Right renal cortex interstitium (tissue), 3 donors: ENCODE measurements at places on chromosomes 13 and 19. TPM values are rescaled to one million over a fixed set of nuclear protein-coding genes. Genes with fewer than 3 reads are reported as not detected.

DNA sequence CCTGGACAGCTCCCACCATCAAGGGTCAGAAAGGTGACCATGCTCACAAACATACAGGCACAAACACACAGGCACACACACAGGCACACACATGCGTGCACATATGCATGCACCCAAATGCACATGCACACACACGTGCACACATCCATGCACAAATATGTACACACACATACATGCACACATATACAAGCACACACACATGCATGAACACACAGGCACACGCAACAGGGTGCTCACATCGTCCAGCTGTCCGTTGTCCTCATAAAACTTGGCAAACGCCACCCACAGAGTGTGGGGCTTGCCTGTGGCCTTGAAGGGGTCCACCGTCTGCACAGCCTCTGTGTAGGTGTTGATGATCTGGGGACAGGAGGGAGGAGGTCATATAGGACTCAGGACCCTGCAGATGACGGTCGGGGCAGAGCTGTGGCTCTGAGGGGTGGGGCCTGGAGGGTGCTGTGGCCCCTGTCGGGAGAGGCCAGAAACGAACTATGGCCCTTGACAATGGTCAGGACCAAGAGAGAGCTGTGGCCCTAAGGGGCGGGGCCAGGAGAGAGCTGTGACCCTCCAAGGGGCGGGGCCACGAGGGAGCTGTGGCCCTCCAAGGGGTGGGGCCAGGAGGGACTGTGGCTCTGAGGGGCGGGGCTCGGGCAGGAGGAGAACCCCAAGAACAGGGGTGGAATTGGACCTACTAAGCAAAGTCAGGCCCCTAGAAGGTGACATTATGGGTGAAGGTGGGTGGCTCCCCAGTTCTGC, 6.2 kb downstream of the XAB2 start:
- DNase-seq = no peak

DNA sequence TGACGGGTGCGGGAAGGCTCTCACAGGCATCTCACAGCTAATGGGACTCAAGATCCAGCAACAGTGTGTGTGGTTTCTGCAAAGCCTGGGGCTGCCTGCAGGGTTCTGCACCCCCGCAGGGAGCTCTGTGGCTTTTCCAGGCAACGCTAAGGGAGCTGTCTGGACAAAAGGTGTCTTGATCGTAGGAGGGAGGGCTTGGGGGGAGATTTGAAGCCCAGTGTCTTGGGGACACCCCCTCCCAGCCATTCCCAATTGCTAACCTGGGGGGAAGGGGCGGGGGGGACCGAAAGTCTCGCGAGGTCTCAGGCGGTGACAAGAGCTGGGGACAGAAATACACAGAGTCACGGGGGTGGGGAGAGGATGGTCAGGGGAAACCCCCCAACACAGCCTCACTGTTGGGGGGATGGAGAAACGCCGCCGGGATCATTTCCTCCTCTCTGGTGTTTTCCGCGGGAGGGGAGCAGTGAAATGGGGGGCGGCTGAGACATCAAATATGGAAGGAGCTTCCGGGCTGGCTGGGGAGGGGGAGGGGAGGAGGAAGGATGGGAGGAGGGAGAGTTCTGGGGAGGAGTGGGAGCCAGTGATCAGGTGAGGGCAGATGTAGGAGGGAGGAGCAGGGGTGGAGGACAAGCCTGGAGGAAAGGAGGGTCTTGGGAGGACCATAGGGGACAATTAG, 13.3 kb downstream of the KCNC3 start:
- DNase-seq = no peak

GRCh38 chr13:51222686-51223559, 725 bp downstream of the FAM124A start:
- DNase-seq = no peak

DNA sequence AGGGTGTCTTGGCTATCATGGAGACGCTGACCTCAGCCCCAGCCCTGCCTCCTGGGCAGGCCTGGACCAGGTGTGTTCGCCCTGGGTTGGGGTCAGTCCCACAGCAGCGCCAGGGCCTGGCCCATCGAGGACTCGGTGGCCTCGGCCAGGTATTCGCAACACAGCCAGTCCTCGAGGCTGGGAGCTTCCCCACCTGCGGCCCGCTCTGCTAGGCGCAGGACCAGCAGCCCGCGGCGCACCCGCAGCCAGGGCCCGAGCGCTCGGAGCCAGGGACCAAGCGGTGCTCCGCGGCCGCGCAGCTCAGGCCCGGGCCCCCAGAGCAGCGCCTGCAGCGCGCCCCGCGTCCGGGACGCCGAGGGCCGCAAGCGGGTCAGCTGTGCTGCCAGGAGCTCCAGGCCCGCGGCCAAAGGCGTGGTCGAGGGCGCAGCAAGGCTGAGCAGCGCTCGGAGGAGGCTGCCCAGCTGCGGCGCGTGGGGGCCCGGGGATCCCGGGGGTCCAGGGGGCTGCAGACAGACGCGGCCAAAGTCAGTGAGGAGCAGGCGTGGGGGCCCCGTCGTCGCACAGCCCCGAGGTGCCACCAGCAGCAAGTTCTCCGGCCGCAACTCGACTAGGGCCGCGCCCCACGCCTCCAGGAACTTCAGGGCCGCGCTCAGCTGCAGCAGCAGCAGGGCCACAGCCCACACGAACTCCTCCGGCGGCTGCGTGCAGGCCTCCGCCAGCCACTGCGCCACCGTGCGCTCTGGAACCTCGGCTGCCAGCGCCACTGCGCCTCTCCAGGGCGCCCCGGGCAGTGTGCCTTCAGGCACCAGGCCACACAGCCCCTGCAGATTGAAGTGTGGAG, 6.2 kb downstream of the PEAK3 start:
- no peak for DNase-seq

DNA sequence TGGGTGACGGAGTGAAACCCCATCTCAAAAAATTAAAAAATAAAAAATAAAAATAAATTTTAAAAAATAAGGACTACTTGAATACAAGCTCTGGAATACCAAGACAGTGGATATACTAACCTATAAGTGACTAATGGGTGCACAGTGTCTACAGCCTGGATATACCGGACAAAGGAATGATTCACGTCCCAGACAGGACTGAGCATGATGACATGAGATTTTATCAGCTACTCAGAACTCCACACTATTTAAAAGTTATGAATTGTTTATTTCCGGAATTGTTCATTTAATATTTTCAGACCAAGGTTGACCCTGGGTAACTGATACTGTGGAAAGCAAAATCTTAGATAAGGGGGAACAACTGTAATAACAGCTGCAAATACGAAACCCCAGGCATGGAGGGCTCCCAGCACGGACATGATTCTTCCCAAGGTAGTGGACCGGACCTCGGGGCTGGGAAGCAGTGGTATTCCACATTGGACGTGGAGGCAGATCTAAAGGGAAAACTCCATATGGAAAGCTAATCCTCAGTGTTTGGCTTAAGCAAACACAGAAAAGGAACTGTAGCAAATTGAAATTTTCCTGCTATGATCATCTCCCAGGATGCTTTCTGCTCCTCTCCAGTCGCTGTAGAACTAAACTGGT, 102.6 kb upstream of the TSHZ3 start:
- DNase-seq = no peak

DNA sequence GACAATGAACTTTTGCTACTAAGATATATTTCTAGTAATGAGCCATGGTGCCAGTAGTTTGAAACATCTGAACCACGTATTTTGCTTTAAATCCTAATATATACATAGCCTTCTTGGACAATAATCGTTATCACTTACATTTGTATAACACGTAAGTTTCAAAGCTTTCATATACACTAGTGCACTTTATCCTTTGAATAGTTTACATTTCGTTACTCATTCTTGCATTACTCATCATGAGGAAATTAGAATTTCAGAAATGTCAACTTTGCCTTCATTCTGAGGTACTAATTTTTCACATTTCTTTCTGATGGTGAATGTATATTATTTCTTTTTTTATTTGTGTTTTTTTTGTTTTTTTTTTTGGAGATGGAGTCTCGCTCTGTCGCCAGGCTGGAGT, 5.8 kb downstream of the KBTBD7 start:
- DNase-seq = no peak

DNA sequence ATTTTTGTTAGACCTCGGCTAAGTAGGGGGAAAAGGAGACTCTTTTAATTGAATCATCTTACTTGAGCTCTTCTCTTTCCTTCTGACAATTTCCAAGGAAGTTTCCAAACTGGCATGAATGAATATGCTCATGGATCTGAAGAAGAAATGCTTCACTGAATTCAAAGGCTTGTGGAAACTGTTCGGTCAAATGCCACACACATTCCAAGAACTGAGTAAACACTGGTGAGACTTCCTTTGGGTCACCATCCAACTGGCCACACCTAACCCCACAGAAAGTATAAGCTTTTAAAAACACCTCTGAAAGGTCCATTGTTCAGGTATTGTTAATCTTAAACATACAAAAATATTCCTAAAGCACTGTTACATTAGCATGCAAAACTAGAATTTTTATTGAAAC, 33.6 kb downstream of the MTMR6 start:
- no peak for DNase-seq

DNA sequence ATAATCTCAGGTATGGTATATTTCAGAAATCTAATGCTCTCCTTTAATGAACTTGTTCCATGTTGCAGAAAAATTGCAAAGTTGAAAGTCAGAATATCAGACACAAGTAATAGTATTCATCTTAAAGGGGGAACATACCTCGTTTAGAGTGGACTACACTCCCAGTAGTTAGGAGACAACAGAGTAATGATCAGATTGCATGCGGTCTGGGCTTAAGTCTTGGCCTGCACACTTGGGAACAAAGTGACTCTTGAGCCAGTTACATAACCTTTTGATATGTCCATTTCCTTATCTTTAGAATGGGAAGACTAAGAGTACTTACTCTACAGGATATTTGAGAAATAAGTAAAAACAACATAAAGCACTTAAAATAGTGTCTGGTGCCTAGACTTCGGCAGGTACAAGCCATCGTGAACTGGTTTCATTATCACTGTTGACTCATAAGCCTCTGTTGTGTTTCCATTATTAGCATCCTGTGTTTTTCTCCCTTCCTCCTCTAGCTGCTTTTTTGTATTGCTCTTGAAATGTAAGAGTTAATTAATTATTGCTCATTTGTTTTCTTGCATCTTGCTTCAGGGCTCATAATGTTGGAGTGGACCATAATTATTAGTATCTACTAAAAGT, 53.0 kb downstream of the DPY19L3 start:
- DNase-seq = no peak

Gene EBI3
- 0.40 TPM for polyA plus RNA-seq

Gene FREM2
- 44.5 TPM for polyA plus RNA-seq

Gene RNF225
- polyA plus RNA-seq = not detected

Gene SWSAP1
- polyA plus RNA-seq = 3.1 TPM

Gene ATP8B3
- 0.62 TPM for polyA plus RNA-seq

GRCh38 chr19:42433503-42434260, 6.5 kb upstream of the LIPE start:
- peak; percentile 51 for DNase-seq

Gene SMIM44
- polyA plus RNA-seq = not detected

DNA sequence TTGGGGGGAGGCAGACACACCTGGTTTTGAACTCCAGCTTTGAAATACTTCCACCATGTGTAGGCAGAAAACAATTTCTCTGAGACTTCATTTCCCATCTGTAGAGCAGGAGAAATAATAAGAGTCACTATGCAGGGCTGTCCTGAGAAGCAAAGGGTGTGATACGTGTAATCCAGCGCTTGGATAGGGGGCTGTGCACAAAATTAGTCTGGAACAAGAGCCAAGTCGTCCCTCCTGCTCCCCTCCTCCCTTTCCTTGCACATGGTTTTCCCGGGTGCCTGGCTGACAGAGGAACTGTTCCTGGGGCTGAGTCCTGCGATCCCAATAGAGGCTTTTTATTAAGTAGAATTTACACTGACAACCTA, 29.6 kb upstream of the UBE2L5 start:
- no peak for DNase-seq

DNA sequence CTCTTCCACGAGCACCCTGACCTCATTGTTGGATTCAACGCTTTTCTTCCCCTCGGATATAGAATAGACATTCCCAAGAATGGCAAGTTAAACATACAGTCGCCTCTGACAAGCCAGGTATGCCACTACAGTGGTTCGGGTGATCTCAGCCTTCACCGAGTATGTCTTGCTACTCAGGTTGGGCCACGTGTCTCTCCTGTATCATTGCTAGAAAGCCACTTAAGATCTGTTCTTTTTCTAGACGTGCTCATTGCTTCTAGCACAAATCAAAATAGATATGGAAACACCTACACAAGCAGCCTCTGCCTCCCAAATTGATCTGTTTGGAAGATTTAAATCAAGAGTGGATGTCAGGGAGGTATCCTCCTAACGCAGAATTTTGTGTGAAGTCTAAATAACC, 2.3 kb downstream of the SIN3B start:
- DNase-seq = no peak

Gene HCST
- 2.7 TPM for polyA plus RNA-seq

Gene FFAR2
- 0.28 TPM for polyA plus RNA-seq

GRCh38 chr19:47780215-47780551, 1.7 kb downstream of the SELENOW start:
- no peak for DNase-seq

DNA sequence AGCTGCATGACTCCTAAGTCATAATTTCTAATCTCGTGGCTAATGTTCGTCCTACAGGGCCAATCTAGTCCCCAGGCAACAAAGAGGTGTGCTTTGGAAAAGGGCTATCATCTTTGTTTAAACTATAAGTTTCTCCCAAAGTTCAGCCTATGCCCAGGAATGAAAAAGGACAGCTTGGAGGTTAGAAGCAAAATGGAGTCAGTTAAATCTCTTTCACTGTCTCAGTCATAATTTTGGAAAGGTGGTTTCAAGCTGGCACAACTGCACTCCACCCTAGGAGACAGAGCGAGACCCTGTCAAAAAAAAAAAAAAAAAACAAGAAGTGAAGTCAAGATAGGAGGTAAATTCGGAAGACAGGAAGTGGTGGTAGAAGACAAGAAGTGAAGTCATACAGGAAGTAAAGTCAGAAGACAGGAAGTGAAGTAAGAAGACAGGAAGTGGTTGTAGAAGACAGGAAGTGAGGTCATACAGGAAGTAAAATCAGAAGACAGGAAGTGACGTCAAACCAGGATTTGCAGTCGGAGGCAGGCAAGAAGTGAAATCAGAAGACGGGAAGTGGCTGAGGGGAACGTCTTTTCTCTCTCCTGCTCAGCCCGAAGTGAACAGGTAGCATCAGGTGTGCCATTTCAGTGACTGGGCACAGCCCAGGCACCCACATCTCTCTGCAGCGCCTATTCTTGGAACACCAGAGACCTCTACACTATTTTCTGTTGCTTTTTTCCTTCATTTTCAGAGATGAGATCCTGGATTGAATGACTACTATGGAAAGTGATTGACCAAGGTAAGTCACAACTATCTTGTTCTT, 32.2 kb downstream of the GP6 start:
- DNase-seq = peak; percentile 4

GRCh38 chr13:40017662-40018262, 362.3 kb downstream of the COG6 start:
- no peak for DNase-seq

Gene CATSPERD
- not detected for polyA plus RNA-seq

- no peak for DNase-seq
Measured at GRCh38 chr13:97295283-97296182, 73.4 kb downstream of the MBNL2 start.

Gene ZC3H13
- polyA plus RNA-seq = 73.2 TPM

DNA sequence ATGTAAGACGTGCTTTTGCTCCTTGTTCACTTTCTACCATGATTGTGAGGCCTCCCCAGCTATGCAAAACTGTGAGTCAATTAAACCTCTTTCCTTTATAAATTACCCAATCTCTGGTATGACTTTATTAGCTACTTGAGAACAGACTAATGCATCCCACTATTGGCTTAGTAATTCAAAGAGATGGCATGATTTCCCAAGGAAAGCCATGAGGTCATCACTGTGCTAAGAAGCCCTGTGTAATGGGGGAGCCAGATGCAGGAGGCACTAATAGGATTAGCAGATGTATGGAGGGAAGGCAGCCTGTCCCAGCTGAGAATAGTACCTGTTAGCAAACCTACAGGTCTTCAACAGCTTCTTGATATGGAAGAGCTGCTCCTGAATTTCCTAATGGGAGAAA, 38.1 kb downstream of the RUBCNL start:
- no peak for DNase-seq

Gene PABPC3
- polyA plus RNA-seq = 1.4 TPM
